ENCODE measurements at places on chromosomes 13 and 19.

DNA sequence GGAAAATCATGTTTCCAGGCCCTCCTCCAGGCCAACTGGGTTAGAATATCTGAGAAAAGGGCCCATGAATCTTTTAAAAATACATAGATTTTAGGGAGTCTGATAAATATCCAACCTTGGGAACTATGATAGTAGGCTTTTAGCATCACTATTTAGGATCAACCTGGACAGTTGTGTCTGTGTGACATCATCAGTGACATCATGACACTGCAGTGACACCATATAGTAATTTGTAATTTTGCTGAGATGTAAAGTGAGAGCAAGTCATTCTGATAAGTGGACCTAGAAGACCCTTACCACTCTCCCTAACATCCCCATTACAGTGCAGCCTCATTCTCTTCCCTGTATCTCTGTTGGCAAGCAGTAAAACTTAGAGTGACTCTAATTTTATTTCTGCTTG, 14.1 kb downstream of the GPALPP1 start:
- DNase-seq = no peak

GRCh38 chr13:102276404-102276803, 125.4 kb downstream of the FGF14 start:
- no peak for DNase-seq

DNA sequence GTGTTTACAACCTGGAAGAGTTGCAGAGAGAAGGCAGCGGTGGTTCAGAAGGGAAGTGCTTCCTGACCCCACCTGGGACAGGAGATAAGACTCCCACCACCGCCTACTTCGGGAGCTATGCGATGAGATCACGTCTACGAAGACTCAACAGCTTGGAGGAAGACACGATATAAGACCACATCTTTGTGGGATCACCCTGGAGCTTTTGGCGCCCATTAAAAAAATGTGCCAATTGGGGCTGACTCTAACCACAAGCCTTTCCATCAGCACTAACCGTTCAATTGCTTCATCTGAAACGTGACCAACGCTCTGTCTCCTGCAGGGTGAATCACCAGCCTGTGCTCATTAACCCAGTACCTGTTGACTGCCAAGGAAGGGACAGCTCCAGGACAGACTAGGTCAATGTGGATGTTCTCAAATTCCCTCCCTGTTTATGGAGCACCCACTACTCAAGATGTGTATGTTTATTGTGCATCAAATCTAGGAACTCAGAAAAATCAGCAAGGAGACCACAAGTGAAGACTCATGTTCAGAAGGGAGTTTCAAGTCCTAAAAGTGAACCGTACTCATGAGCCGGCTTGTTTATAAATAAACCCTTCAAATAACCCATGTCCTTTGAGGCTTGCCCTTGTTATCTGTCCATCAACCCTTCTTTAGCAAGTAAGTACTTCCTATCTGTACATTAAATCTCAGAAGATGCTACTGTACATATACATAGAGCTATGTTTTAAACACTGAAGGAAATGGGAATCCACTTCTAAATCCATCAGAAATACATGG, 67.5 kb downstream of the LATS2 start:
- DNase-seq = no peak

DNA sequence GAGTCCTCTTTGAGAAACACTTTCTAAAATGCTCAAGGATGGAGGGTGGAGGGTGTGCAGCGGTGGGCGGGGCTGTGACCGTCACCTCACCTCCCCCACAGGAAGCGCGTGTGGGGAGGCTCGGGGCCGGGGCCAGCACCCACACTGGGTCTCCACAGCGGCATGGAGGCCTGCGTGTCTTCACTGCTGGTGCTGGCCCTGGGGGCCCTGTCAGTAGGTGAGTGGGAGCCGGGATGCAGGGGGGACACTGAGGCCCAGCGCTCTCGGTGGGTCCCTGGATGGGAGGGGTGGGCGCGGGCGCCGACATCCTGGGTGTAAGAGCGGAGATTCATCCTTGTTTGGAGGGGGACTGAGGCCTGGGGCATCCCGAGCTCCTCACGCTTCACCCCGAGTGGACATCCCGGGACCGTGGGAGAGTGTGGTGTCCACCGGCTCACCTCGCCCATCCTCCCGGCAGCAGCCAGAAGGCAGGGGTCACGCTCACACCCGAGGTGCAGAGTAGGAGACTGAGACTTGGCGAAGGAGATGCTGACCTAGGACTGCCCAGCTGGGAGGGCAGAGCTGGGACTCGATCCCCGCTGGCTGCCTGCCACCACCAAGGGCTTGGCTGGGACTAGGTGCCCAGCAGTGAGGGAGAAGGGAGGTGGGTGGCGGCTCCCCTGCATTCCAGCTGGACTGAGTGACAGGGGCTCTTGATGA, at the start of gene GZMM:
TSS of gene GZMM (plus strand) at position 144 of the 699 bp plus-strand sequence. CDS start at position 163, 19 bp downstream.
- no peak for DNase-seq

- no peak for DNase-seq
Observed at GRCh38 chr19:13899912-13900584, 5.9 kb downstream of the BRME1 start.
